H1 (cell line): ENCODE measurements at places on chromosomes 6 and 20.
A peak's percentile ranks its signal among the peaks of the same experiment; 100 is the strongest.

GRCh38 chr6:74057326-74057725 lies 361.3 kb downstream of the CD109 start:
- H3K27ac ChIP-seq, result no peak overlapping the region
- H3K36me3 ChIP-seq, result no peaks in the 10 kb centered on the region
- H3K27me3 ChIP-seq, result no peaks in the 10 kb centered on the region
- no peaks in the 10 kb centered on the region for H3K4me1 ChIP-seq

- H3K4me3 ChIP-seq, result no peak overlapping the region
- peaks cover 4% of the 10 kb centered on the region for H3K4me1 ChIP-seq
- no peaks in the 10 kb centered on the region; the same call in none of the 2 replicates for H3K36me3 ChIP-seq
Observed at GRCh38 chr6:97291896-97292295, 8.9 kb upstream of the MMS22L start.

DNA sequence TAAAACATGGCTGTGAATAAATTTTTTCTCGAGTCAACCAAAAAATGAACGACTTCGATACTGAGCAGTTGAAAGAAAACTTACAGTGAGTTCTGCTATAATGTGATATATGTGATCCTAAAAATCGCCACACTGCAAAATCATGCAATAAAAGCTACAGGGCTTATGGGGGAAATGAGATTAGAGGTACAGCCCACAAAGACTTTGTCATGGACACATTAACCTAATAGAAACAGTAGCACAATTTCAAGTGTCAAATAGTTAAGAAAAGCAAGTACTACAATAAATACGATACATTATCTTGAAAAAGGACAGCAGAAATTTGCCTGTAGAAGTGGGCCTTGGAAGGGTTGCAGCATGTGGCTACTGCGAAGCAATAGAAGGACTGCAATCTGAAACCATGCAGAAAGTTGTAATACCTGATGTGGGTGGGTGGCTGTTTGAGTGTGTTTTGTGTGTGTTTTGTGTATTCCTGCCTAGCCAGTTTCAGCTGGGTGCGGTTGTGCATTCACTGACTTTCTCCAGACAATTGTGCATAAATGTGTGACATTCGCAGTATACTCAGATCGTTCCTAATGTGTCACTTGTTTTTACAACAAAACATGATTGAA lies 79.1 kb downstream of the RPP40 start:
- H3K4me1 ChIP-seq, result peaks cover 18% of the 10 kb centered on the region
- no peak for DNase-seq
- no peaks in the 10 kb centered on the region for H3K36me3 ChIP-seq
- no peak overlapping the region for H3K4me3 ChIP-seq
- no peak overlapping the region for H3K27ac ChIP-seq
- no peaks in the 10 kb centered on the region for H3K27me3 ChIP-seq

DNA sequence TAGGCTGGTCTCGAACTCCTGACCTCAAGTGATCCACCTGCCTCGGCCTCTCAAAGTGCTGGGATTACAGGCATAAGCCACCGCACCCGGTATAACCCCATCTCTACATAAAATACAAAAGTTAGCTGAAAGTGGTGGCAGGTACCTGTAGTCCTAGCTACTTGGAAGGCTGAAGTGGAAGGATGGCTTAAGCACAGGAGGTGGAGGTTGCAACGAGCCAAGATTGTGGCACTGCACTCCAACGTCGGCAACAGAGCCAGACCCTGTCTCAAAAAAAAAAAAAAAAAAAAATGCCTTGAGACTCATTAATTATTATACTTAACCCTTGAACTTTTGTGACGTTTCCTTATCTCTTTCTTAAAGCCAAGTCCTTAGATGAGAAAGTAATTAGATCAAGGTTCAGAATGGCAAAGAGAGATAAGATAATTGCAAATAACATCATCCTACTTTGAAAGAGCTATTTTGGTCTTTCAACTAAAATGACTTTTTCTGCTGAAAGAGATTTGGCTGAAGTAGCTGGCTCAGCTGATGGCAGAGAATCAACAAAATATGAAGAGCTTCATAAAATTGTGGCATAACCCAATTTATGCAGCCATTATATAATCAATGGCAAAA lies 4.7 kb upstream of the SHLD1 start:
- no peak overlapping the region for H3K27ac ChIP-seq
- no peak overlapping the region for H3K4me3 ChIP-seq
- DNase-seq, result no peak
- no peaks in the 10 kb centered on the region for H3K4me1 ChIP-seq
- no peaks in the 10 kb centered on the region for H3K36me3 ChIP-seq
- no peaks in the 10 kb centered on the region for H3K27me3 ChIP-seq

- H3K27me3 ChIP-seq, result no peaks in the 10 kb centered on the region
- H3K27ac ChIP-seq, result no peak overlapping the region
- H3K4me3 ChIP-seq, result peak overlapping the region; percentile 52
- peaks cover 5% of the 10 kb centered on the region; the same call in 1 of the 2 replicates for H3K4me1 ChIP-seq
- peak; percentile 46 for DNase-seq
- no peaks in the 10 kb centered on the region for H3K36me3 ChIP-seq
Observed at GRCh38 chr20:33862709-33863403, 51.7 kb downstream of the CHMP4B start.
